Metanephros (tissue), 2 donors: ENCODE measurements at places on chromosomes 4 and X. TPM values are rescaled to one million over a fixed set of nuclear protein-coding genes. Genes with fewer than 3 reads are reported as not detected.

CORIN gene
- 5.8 TPM for total RNA-seq

MEPE gene
- not detected for total RNA-seq

CFAP47 gene
- 2.3 TPM for total RNA-seq

EMCN gene
- 68.9 TPM for total RNA-seq

HELT gene
- total RNA-seq = not detected
